ENCODE measurements at places on chromosomes 7 and 10.
A peak's percentile ranks its signal among the peaks of the same experiment; 100 is the strongest.

GRCh38 chr10:47081264-47081663 lies 170.0 kb downstream of the PTPN20 start:
- no peak for DNase-seq

DNA sequence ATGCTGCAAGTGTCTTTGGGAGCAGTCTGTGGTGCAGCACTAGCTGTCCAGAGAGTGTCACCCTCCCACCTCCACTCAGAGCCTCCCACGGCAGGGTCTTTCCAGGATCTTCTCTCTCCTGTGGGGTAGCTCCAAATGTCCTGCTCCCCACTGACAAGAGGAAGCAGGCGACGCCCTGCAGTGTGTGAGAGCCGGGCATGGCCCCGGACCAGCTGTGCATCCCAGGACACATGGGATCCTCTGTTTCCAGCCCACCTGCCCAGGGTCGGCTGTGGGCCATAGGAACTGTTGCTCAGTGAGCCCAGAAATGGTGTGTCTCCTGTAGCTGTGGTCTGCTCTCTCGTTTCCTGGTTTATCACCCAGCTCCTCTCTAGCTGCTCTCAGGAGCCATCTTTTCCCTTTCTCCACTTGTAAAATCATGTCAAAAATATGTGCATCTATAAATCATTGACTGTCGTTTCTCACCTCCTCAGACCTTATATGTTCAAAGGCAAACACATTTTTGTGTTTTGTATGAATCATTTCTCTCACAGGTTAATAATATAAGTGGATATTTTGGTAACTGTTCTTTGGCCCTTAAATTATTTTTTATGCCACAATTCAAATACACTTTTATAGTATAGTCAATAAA lies 74.9 kb downstream of the VWC2 start:
- no peak for DNase-seq

- no peak for DNase-seq
Observed at GRCh38 chr10:86946213-86947155, 10.9 kb downstream of the MMRN2 start.

DNA sequence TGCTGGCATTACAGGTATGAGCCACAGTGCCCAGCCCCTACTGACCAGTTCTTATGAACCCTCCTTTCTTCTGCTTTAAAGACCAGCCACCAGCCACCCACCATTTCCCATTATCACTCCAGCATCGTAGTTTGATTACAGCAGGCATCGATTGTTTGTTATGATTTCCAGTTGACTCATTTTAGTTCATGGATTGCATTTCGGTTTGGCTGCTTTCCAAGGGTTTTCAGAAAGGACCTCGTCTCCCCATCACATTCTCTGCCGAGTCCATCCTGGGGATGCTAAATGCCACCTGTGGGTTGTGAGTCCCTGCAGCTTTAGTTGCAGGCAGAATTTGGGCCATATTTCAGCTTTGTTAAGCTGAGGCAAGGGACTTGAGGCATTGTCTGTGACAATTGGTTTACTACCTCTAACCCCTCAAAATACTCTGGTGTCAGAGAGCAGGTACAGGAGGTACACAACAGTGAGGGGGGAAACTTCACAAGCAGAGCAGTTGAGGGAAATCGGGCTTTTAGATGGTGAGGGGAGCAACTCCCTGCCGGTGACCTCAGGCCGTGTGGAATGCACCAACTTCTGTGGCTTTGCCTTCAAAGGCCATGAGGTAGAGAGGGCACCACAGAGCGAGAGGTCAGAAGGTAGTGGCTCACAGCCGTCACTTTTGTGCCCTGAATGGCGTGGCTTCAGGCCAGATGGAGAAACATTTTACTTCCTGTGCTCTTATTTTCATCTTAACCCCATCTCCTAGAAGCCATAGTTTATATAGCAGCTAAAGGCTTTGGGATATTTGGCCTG lies 203.8 kb downstream of the CCDC3 start:
- DNase-seq: no peak

- DNase-seq: no peak
Observed at GRCh38 chr7:55521512-55521911, 50.8 kb downstream of the VOPP1 start.

GRCh38 chr7:84194484-84195271 lies at the start of gene SEMA3A:
Gene SEMA3A (minus strand): TSS chr7:84194789. CDS start chr7:84194586, 203 bp downstream.
- peak; percentile 28 for DNase-seq

- no peak for DNase-seq
Observed at GRCh38 chr7:133688483-133689239, 435.8 kb downstream of the EXOC4 start.

DNA sequence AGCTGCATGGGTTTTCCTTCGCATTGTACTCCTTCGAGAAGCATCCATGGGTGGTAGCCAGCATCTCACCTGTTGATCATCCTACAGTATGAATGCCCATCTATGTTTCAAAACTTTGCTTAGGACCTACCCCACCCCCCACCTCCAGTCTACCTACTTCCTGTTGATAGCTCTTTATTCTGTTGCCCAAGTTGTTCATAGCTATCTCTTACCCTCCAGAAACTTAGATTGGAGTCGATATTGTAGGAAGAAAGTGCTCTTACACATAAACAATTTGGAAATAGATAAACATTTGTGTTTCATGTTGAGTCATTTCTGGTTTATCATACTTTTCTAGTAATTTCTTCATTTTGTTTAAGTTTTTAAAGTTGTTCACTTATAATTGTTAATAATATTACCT lies 90.1 kb downstream of the FAS start:
- DNase-seq: no peak

DNA sequence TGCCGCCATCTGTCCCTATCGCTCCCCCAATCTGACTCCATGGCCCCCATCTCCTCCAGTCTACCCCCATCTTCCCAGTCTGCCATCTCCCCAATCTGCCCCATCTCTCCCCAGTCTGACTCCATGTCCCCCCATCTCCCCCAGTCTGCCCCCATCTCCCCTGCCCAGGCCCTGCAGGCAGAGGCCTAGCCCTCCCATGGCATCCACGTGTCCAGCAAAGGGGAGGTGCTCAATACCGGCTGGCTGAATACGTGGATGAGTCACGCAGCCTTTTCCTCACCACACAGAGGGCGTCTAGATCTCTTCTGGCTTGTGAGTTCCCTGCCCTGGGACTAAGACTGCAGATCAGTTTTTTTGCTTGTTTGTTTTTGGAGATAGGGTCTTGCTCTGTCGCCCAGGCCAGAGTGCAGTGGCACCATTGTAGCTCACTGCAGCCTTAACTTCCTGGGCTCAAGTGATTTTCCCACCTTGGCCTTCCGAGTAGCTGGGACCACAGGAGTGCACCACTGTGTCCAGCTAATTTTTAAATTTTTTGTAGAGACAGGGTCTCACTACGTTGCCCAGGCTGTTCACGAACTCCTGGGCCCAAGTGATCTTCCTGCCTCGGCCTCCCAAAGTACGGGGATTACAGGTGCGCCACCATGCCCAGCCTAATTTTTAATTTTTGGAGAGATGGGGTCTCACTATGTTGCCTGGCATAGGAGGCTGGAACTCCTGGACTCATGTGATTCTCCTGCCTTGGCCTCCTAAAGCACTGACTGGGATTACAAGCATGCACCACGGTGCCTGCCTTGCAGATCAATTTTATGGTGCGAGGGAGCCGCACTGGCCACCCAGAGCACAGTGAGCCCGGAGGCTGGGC lies 15.3 kb upstream of the GPR146 start:
- peak; percentile 77 for DNase-seq

DNA sequence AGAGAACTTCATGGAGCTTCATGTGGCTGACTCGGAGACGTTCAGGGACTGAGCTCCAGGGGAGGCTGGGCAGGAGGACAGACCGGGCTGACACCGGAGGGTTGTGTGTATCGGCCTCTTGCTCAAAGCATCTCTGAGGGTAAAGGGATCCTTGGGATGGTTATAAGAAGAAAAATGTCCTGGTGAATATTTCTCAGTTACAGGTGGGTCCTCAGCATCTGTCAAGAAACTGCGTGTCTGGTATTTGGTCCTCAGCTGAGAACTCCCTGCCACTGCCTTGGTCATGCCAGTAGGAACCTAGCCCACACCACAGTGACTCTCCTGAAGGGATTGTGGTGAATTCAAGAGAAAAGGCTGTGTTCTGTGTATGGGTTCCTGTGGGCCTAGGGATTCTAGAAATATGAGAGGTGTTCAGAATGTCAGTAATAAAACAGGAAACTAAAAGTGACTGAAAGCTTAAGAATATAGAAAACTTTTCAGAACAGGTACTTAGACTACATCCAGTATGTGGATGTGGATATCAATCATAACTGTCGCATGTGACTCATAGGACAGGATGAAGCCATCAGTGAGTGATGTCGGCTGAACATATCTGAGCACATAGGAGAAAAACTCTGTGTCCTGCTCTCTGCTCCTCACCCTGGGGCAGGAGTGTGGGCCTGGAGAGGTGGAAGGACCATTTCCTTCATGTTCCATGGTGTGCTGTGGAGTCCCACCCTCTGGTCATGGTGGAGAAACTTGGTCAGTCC lies 28.4 kb downstream of the MBL2 start:
- DNase-seq: no peak

- DNase-seq: no peak
Observed at GRCh38 chr10:1257274-1257673, 201.1 kb downstream of the WDR37 start.

- peak; percentile 26 for DNase-seq
Observed at GRCh38 chr7:153381275-153382040, 621.9 kb downstream of the ACTR3B start.

DNA sequence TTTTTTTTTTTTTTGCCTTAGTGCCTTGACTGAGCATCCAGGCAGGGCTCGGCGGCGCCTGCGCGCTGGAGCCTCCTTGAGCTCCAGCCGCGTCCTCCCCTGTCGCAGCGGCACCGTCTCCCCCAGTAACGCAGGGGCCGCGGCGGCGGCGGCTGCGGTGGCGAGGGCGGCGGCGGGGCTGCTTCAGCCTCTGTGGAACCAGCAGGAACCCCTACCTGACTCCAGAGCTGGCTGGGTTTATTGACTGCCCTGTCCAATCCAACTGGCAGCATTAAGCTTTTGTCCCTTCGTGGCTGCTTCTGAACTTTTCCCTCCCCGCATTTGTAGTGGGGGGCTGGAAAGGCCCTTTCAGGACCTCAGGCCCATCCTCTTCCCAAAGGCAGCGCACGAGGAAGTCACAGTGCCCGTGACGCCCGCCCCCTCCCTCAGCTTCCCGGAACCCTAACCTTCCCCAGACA lies at the start of gene GPR85:
TSS of gene GPR85 (minus strand) at position 397 of the 458 bp plus-strand sequence. CDS start 2,106 bp downstream, outside the sequence.
- peak; percentile 44 for DNase-seq

DNA sequence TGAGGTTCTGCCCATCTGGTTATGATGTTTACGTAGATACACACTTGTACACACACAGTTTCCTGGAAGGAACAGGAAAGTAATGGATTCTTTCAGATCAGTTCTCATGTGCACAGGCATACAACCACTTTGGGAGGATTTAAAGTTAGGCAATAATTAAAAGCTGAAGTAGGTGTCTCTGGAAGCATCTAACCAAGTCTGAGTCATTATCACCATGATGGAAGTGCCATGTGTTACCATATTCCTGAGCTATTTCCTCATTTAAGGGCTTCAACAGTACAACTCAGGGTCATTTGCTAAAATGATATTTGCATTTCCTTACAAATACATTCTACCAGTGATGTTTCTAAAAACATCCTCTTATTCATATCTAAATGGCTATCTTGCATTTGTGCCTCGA lies 41.4 kb upstream of the BET1 start:
- no peak for DNase-seq

GRCh38 chr10:63692220-63692896 lies 171.2 kb downstream of the REEP3 start:
- DNase-seq: no peak

- no peak for DNase-seq
Observed at GRCh38 chr10:107409522-107409921, 245.0 kb upstream of the SORCS1 start.

DNA sequence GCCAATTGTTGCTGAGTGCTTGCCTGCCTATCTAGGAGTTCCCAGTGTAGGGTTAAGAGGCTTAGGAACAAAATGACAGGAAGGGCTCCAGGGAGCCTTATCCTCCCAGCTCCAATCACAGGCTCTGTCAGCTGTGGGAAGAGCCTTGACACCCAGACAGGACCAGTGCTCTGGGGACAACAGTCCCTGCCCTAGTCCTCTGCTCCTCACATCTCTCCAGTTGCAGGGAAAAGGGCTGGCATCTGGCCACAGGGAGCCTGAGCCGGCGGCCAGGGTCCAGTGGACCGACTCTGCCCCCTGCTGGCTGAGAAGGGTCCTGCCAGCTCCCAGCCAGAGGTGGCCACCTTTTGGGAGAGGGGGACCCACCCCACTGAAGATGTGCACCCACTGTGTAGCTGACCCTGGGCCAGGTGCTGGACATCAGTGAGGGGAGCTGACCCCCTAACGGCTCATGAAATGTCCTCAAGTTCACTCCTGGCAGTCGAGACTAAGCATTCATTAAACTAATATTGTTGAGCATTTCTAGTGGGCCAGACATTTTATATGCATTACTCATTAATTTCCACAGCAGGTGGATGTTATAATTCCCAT lies 17.6 kb downstream of the DNAJB12 start:
- DNase-seq: peak; percentile 87

- DNase-seq: no peak
Observed at GRCh38 chr10:34408956-34409355, 406.1 kb downstream of the PARD3 start.

GRCh38 chr10:59995862-59996261 lies 89.5 kb upstream of the CCDC6 start:
- DNase-seq: no peak

- DNase-seq: no peak
Observed at GRCh38 chr7:29265208-29265923, 70.8 kb downstream of the CHN2 start.

- DNase-seq: no peak
Observed at GRCh38 chr10:28496481-28496961, 36.4 kb upstream of the WAC start.

DNA sequence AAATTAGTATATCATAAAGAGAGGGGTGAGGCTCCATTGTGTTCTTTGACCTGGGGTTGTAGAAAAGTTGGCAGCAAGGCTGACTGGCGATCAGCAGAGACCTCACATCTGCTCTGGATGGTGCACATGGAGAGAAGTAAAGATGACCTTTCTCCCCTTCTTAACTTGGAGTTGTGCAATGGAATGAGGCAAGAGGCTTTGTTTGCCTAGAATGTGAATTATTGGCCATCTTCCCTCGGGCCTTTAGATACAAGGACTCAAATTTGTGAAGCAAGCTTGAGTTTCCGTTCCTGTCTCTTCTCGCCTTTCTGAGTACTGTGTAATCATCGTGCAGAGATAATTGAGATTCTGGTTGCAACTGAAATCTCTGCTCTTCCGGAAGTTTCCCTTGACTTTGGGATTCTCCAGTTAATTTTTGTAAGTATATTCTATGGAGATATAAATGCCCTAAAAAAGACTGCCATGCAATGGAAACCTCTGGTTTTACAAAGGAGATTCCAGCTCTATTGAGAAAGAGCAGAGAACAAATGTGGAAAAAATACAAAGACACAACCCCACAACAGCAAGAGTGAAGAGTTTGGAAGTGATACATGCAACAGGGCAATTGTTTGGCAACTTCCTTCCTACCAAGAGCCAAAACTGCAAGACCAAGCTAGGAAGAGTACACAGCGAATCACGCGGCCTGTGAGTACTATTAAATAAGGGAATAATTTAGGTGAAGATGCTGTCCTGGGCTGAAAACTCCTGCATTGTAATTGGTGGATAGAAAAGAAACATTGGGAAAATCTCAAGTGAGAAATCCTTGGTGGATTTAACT lies 542.3 kb upstream of the NRP1 start:
- no peak for DNase-seq

GRCh38 chr10:35762311-35763030 lies 120.4 kb upstream of the FZD8 start:
- DNase-seq: no peak

GRCh38 chr10:72186258-72186981 lies 29.4 kb upstream of the ANAPC16 start:
- no peak for DNase-seq

GRCh38 chr7:148318102-148318811 lies 272.3 kb upstream of the C7orf33 start:
- DNase-seq: no peak

Data from stimulated activated CD8-positive, alpha-beta memory T cell treated with anti-CD3 and anti-CD28 coated beads, Interleukin-4, amount 100 ng/mL, for 48 hours (primary cell).